Frontal cortex (tissue), 4 donors: ENCODE measurements at places on chromosomes 12 and 14.

DNA sequence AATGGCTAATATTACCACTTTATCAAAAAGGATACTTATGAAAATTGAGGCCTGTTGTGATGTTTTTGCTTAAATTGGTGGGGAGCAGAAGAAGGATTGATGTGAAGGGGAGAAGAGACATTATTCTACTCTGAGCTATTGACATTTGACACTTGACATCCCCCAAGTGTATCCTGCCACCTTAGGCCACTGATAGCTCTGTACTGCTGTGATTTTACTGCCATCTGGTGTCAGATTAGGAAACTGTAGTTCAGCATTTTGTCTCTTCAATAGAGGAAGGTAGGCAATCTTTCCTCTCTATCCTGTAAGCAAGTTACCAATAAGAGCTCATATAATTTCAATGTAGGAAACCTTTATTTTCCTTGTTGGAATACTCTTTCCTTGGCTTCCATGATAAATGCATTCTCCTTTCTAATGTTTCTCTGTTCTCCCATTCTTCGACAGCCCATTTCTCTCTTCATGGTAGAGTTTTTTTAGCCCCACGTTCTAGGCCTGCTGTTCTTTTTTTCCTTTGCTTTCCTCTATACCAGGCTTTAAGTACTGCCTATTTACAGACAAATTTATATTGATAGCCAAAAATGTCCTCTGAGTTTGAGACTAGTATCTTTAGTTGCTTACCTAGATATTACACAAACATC is 46.3 kb downstream of the PPHLN1 start:
- DNase-seq: peak; percentile 32

DNA sequence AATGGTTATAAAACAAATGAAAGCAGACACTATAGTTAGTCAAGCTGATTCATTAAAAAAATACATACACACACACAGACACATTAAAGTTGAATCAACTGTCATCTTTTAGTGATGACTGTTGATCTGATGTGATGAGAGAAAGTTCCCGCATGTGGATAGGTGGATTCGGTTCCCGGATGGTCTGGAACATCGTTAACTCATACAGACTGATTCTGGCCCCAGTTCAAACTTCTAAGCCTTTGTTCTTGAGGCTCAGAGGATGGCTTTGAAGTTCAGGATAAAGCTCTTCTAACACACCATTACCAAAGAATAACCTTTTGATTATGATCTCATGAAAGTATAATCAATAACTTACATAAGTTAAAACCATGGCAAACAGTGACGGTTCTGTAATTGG is 27.5 kb downstream of the WIF1 start:
- DNase-seq: no peak

- no peak for DNase-seq
Observed at GRCh38 chr12:46554460-46554859, 181.9 kb upstream of the SLC38A2 start.

GRCh38 chr14:59582845-59583509 is 6.4 kb upstream of the CCDC175 start:
- DNase-seq: no peak

- no peak for DNase-seq
Observed at GRCh38 chr14:38199739-38200138, 8.0 kb upstream of the SSTR1 start.

DNA sequence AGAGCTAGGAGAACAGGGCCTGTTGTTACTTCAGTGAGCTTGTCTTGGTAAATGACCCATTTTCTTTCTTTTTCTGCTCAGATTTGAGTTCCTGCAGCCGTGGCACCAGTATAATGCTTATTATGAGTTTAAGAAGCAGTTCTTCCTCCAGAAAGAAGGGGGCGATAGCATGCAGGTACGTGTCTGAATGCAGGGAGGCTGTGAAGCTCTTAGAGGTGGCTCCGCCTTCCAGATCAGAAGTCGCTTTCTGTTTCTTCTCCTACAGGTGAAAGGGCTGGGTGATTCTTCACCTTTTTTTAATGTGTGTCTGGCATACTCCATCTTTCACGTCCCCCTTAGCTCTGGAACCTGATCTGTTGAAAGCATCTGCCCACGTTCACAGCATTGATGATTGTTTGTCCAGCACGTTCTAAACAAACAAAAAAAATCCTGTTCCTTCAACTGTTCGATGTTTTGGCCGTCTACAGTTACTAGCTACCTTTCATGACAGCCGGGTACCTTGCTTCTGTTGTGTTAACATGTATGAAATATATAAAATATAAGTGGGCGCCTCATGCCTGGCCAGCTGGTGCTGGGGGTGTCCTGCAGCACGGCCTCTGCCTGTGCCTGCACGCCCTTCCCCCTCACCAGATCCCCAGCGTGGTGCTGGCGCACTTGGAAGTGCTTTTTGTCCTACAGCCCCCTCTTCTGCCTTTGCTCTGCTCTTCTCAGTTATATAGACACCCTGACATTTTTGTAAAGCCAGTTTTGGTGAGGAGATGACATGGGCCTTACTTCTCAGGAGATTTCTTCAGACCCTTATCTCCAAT is 44.6 kb downstream of the SFSWAP start:
- no peak for DNase-seq

DNA sequence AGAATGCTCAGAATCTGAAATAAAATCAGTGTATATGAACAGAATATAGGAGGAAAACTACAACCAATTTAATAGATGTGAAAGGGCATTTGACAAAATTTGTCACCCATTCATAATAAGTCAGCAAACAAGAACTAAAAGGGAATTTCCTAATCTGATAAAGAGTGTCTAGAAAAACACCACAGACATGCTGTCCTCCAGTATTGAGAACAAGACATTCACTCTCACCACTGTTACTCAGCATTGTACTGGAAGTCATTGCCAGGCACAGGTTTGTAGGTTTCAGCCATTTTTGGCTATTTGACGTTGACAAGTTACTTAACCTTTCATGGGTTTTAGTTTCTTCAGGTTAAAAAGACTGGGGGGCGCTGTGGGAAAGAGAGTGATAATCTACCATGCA is 13.2 kb downstream of the EIF2S1 start:
- no peak for DNase-seq

DNA sequence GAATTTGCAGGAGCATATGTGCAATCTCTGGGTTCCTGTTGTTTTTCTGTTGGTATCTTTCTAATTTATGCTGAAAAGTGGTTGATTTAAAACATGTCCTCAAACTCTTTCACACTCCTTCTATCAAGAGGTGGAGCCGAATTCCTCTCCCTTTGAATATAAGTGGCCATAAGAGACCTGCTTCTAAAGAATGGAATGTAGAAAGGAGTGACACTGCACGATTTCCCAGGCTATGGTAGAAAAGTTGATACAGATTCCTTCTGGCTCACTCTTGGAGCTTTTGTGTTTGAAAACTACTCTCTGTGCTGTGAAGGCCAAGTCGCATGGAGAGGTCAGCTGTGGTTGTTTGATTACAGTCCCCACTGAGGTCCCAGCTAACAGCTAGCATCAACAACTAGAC is 613.2 kb downstream of the ETNK1 start:
- DNase-seq: no peak
